ENCODE measurements at places on chromosomes 12 and 14.

DNA sequence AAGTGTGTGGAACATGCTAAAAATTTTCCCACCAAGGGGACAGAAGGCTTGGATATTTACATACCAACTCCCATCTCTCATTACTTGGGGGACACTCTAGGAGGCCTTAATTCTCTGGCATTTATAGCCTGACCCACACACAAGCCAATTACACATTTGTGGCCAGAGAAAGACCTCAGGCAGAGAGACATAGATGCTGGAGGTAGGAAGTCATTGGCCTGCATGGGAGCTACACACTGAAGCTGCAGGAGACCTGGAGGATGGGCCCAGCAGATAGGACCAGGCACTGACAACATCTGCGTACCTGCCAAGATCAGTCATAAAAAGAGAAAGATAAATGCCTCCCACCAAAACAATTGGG, 61.7 kb downstream of the TBX5 start:
- DNase-seq = no peak

GRCh38 chr12:131867891-131868675, 26.3 kb upstream of the ULK1 start:
- DNase-seq = no peak

DNA sequence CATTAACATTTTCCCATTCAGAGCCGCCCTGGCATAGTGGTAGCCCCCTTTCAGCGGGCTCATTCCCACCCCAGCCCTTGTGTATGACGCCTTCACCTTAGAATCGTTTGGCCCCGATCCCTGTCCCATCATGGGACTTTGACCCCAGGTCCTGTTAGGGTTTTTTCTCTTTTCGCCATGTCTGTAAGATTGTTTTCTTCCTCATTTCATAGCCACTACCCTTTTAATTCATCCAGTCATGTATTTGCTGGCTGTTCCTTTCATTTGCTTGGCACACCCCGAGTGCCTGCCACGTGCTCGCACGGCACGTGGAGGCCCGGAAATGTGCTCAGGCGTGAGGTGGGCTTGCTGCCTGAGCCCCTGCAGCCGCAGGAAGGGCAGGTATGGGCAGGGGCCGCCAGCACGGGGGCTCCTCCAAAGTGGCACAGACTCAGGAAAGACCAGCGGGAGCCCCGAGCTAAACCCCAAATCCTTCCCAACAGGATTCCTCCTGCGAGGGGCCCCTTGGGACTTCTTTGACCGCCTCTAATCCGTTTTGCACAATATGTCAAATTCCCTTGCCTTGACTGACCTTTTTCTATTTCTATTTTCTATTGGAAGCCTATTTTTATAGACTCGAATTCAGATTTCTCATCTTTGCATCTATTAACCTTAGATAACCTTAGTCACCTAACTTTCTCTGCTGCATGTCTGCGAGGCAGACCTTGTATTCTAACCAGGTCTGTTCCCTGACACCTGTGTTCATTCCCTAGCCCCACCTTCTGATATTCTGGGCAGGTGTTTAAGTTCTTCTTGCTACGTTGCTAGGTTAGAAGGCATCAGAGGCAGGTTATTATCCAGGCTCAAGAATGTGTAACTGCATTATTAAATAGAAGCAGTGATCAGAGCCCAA, 114.8 kb downstream of the EML1 start:
- no peak for DNase-seq

GRCh38 chr12:112362310-112362709, 19.9 kb downstream of the HECTD4 start:
- no peak for DNase-seq

GRCh38 chr14:92382677-92383076, 59.7 kb downstream of the SLC24A4 start:
- DNase-seq = no peak

GRCh38 chr14:74599946-74600345, 12.1 kb downstream of the LTBP2 start:
- DNase-seq = no peak

DNA sequence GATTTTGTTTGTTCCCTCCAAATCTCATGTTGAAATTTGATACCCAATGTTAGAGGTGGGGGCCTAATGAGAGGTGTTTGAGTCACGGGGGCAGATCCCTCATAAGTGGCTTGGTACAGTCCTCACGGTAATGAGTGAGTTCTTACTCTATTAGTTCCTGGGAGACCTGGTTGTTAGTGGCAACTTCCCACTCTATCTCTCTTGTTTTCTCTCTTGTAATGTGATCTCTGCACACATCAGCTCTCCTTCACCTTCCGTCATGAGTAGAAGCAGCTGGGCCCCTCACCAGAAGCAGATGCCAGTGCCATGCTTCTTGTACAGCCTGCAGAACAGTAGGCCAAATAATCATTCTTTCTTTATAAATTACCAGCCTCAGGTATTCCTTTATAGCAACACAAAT, 29.6 kb upstream of the KCNK10 start:
- DNase-seq = no peak

- no peak for DNase-seq
Measured at GRCh38 chr12:1660304-1661187, 30.3 kb upstream of the ADIPOR2 start.

GRCh38 chr12:52019113-52019770, 12.5 kb downstream of the TAMALIN start:
- no peak for DNase-seq

DNA sequence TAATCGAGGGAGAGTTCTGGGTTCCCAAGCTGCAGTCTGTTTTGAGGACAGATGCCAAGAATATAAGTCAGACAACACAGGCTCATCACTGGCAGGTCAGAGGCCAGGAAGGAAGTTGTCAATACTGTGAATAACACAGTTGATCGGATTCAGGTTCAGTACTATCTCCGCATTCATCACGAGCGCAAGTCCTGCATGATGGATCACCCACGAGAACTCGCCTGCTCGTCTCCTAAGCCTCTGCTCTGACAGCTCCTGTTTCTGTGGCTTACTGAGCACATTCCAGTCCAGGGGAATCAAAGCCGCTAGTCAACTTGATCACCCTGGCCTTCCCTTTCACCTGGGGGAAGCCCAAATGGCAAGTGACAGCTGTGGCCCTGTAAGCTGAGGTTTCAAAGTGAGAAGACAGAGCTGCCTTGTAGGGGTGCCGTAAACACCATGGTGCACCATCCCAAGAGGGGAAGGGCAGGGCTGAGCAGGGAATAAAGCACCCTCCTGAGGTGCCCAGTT, 60.1 kb upstream of the DICER1 start:
- no peak for DNase-seq

DNA sequence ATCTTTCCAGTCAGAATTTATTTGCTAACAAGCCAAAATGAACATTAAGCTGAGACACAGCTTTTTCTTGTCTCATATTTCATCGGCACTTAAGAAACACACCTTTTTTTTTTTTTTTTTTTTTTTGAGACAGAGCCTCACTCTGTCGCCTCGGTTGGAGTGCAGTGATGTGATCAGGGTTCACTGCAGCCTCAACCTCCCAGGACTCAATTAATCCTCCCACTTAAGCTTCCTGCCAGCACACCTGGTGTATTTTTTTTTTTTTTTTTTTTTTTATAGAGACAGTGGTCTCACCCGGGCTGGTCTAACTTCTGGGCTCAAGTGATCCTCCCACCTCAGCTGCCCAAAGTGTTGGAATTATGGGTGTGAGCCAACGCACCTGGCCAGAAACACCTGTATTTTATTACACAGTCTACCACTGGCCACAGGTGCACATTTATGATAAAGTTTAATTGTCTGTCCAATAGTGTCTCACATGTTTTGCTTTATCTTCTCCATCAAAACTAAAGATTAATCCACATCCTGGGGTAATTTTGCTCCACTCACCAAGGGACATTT, 62.7 kb downstream of the C2CD5 start:
- DNase-seq = no peak
